ENCODE measurements at places on chromosomes 4 and X. TPM values are rescaled to one million over a fixed set of nuclear protein-coding genes. Genes with fewer than 3 reads are reported as not detected.

The GAGE2A gene
- not detected for total RNA-seq

The MAGEH1 gene
- total RNA-seq: 7.8 TPM

The DMRTC1 gene
- not detected for total RNA-seq

The SYP gene
- total RNA-seq: 2.6 TPM

The GUCY1A1 gene
- not detected for total RNA-seq

The SLC38A5 gene
- 0.42 TPM for total RNA-seq

The FGF2 gene
- total RNA-seq: 57.2 TPM

The STATH gene
- not detected for total RNA-seq

The PASD1 gene
- not detected for total RNA-seq

The PCDH19 gene
- not detected for total RNA-seq

The CENPE gene
- 7.1 TPM for total RNA-seq

The MAGEC1 gene
- not detected for total RNA-seq

The CXCL5 gene
- 35.3 TPM for total RNA-seq

The AKAP14 gene
- not detected for total RNA-seq

The SLC26A1 gene
- 0.60 TPM for total RNA-seq

The ANK2 gene
- total RNA-seq: 0.69 TPM

The CXCL3 gene
- total RNA-seq: 4.8 TPM

The SMPX gene
- not detected for total RNA-seq

The UGT8 gene
- 0.15 TPM for total RNA-seq

The RGN gene
- not detected for total RNA-seq

The FAM9C gene
- total RNA-seq: 0.07 TPM

The TMSB15A gene
- total RNA-seq: 0.60 TPM

All from A549 treated with Mapracorat at 1 μM for 4 hours (cell line).